Esophagus squamous epithelium (tissue), 5 donors: ENCODE measurements at places on chromosomes 12 and 14.

- DNase-seq, result no peak
Observed at GRCh38 chr14:103015426-103015825, 41.9 kb downstream of the CDC42BPB start.

GRCh38 chr14:20684662-20685456 lies 499 bp downstream of the RNASE4 start:
- DNase-seq, result no peak

- DNase-seq, result no peak
Observed at GRCh38 chr14:29454026-29454693, 473.5 kb downstream of the PRKD1 start.

GRCh38 chr12:52496054-52496453 lies 3.0 kb upstream of the KRT6A start:
- no peak for DNase-seq

- DNase-seq, result no peak
Observed at GRCh38 chr12:15591811-15592210, 197.4 kb downstream of the EPS8 start.

DNA sequence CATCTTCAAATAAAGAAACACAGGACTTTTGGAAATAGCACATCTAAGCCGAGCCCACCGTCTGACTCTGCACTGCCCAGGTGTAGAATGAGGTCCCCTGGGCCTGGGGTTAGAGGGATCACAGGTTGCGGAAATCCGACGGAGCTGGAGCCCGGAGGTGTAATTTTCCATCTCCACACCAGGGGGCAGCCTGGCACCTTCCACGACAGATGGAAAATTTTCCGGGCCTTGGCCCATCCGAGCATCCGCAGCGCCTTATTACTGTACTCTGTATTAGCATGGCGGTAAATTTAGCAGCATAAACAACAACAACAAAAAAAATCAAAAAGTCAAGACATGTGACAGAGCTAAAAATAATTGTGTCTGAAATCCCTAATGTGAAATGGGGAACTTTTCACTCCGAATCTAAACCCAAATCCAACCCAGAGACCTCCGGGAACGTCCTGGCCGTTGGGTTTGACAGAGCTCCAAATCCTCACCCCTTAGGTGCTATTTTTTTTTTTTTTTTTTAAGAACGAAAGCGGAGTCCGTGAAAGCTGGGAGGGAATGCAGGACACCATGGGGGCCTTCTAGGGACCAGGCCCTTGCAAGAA lies 93.9 kb downstream of the KSR2 start:
- no peak for DNase-seq

- DNase-seq, result no peak
Observed at GRCh38 chr14:41865894-41866293, 259.2 kb downstream of the LRFN5 start.

- no peak for DNase-seq
Observed at GRCh38 chr12:114316076-114316475, 89.9 kb downstream of the TBX5 start.

GRCh38 chr12:92543840-92544239 lies 158.9 kb upstream of the PLEKHG7 start:
- DNase-seq, result no peak

GRCh38 chr12:6946033-6946919 lies 2.5 kb downstream of the C12orf57 start:
- DNase-seq, result no peak

DNA sequence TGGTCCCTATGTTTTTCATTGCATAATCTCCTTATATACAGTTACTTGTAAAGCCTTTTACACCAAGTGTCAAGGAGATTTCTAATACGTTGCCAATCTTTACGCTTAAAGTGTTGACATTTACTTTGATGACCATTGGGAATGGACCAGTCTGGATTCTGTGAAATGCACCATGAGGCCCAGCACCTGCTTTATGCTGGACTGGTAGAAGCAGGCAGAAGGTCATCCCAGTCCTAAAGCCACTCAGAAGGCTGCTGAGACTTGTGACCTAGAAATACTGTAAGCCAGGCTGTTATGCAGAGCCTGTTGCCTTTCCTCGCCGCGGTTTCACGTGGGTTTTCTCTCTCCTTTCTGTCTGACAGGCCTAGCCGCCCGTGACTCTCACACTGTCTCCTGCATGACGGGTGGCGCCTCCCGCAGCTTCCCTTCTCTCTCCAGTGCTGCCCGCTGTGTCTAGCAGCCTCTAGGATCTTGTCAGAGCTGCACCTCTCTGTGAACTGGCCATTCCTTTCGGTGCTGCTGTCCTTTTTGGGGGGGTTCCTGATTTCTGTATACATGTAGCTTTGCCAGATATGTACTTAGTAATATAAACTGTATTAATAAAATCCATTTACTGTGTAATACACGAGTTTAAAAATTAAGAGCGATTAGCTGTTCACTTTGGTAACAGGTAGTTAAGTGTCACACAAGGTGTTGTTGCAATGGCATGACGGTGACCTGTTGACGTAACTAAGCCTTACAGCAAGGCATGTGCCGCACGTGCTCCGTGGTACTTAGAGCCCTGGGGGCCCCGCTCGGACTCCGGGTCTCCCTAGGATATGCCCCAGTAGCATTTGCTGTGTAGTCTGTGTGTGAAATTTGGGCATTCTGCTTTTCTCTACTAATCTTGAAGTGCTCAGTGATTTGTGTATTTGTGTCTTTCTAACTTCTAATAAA lies 29.7 kb downstream of the XRCC3 start:
- DNase-seq, result no peak

- DNase-seq, result no peak
Observed at GRCh38 chr12:51884676-51885229, 3.1 kb upstream of the ANKRD33 start.

DNA sequence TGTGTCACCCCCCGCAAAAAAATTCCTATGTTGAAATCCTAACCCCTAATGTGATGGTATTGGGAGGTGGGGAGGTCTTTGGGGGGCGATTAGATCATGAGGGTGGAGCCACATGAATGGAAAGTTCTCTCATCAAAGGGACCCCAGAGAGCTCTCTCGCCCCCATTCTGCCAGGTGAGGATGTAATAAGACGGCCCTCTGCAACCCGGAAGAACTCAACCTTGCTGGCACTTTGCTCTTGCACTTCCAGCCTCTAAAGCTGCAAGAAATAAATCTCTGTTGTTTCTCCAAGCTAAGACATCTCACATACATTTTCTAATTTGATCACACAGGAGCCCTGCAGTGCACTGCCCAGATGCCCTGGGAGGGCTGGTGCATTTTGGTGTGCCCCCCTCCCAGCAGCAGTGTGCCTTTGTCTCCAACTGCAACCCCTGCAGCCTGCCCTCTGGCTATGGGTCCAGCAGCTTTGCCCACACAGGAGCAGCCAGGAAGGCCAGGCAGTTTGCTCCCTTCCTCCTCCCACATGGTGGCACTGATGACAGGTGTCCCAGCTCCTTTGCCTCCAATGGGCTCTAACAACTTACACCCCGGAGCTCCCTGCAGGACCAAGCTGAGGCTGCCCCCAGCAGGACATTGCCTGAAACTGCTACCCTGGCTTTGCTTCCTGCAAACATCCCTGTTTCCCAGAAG lies 59.3 kb downstream of the C14orf132 start:
- no peak for DNase-seq

DNA sequence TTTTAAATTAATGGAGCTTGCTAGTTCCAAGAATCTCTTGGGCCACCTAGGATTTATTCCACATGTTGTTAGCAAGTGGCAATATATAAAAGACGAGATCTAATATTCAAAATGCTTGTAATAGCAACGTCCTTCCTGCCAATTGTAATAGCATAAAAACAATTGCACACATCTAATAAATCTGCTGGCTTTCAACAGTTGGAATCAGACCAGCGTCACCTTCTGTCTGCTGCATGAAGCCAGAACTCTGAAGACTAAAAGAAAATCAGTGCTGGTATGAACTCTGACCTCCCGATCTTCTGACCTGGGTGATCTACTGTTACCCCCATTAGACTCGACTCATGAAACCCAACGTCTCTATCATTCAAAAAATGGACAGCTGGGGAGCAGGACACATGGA lies 100.6 kb downstream of the DIO2 start:
- no peak for DNase-seq

DNA sequence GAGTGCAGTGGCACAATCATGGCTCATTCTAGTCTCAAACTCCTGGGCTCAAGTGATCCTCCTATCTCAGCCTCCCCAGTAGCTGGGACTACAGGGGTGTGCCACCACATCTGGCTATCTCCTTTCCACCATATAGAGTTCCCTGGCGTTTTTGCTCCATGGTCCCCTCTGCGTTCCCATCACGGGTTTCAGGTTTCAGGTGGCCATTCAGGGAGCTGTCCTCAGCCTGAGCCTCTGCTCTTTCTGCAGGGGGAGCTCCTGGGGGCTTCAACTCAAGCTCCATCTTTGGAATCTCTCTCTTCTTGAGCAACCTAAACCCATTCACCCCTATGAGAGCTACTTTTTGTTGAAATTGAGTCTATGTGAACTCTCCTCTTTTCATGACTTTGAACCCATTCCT lies 11.6 kb downstream of the SMIM41 start:
- DNase-seq, result no peak

DNA sequence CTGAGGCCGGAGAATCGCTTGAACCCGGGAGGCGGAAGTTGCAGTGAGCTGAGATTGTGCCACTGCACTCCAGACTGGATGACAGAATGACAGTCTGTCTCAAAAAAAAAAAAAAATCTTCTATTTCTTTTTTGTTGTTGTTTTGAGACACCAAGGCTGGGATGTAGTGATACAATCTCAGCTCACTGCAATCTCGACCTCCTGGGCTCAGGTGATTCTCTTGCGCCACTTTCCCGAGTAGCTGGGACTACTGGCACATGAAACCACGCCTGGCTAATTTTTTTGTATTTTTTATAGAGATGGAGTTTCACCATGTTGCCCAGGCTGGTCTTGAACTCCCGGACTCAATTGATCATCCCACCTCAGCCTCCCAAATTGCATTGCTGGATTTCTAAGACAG lies 7.3 kb upstream of the SNRNP35 start:
- no peak for DNase-seq

- DNase-seq, result no peak
Observed at GRCh38 chr14:24943024-24943423, 106.9 kb downstream of the STXBP6 start.

- no peak for DNase-seq
Observed at GRCh38 chr14:64861916-64862315, 17.8 kb downstream of the SPTB start.

GRCh38 chr14:75880512-75880911 lies 101.3 kb downstream of the TGFB3 start:
- no peak for DNase-seq

- no peak for DNase-seq
Observed at GRCh38 chr12:126389961-126390360, 1324.7 kb downstream of the AACS start.

DNA sequence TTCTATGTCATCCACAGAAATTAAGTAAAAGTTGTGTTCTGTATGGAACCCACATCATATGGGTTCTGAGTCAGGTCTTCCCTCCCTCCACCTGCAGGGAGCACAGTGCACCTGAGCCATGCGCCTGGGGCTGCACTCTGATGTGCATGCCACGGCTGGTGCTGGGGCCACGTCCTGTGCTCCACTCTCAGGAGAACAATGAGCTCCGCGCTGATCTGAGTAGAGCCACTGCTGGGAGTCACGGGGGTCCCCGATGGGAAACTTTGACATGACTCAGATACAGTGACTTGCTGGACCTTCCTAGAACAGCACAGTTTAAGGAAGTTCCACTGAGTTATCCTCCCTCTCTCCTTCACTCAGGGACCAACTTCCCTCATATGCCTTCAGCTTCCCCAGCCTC lies 683.4 kb downstream of the TMEM121 start:
- no peak for DNase-seq

DNA sequence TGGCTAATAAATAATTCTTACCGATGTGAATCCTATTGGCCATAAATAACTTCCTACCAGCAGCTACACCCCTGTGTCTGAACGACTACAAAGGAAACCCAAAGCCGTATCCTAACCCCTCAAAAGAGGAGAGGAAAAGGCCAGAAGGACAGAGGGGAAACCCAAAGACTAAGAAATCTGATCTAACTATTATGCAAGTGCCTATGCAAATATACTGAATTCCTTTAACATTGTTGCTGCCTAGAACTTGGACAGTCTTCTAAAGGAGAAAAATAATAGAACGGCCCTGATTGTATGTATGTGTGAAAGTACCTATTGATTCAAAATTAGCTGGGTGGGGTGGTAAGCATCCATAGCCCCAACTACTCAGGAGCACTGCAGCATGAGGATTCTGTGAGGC lies 997 bp downstream of the PLEKHG7 start:
- DNase-seq, result no peak

DNA sequence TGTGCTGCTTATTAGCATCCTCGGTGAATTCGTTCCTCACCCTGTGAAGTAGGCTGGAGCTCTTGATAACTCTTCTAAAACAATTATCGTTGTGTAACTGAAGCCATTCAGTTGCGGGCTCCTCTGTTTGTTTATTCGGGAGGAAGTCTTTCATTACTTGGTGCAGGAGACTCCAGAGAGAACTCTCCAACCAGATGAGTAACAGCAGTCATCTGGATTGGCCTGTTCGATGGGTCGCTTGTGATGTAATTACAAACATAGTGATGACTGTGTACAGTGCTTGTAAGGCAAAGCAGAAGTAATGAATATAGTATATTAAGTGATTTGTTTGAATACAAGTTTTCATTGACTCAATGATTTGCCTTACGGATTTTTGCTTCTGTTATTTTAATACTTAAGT lies 10.9 kb downstream of the ATP6V0A2 start:
- no peak for DNase-seq

- DNase-seq, result no peak
Observed at GRCh38 chr12:93593843-93594242, 21.4 kb downstream of the SOCS2 start.

- no peak for DNase-seq
Observed at GRCh38 chr12:6646276-6647082, 753 bp downstream of the ACRBP start.

DNA sequence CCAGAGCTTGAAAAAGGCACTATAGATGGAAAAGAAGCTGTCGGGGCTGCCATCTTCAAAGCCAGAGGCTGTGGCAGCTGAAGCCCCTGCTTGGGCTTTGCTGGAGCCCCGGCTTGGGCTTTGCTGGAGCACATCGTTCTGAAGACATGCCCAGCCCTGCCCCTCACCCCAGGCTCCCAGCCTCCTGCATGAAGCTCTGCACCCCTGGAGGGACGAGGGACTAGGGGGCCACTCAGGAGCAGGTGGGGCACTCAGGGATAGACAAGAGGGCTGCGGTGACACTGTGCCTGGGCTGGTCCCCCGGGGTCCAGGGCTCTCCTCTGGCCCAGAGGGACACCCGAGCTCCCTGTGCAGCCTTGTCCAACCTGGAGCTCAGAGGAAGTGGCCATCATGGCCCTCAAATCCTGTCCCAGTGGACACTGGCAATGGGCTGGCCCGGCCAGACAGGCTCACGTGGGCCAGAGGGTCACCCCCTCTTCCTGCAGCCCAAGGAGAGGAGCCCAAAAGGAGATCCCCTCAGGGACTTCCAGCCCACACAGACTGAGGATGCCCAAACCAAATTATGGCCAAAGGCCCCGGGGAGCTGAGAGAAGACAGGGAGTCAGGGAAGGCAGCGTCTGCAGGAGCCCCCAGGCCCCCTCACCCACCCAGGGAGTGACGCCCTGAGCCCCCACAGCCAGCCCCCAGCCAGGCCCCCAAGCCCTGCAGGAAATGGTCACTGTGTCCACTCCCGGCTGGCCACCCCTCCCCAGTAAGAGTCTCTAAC lies 23.1 kb upstream of the C14orf180 start:
- no peak for DNase-seq

- DNase-seq, result no peak
Observed at GRCh38 chr12:9895215-9895971, 14.1 kb downstream of the KLRF2 start.

GRCh38 chr12:123364532-123365024 lies at the start of gene SBNO1:
SBNO1 (minus strand) TSS chr12:123364847; CDS start chr12:123350441, 14,406 bp downstream.
- DNase-seq, result peak; percentile 73

GRCh38 chr12:96237465-96238077 lies 43.4 kb downstream of the ELK3 start:
- no peak for DNase-seq

GRCh38 chr14:24368562-24369252 lies 723 bp downstream of the NFATC4 start:
- DNase-seq, result no peak
